ENCODE measurements at places on chromosomes 16 and 17. TPM values are rescaled to one million over a fixed set of nuclear protein-coding genes. Genes with fewer than 3 reads are reported as not detected.

The LITAFD gene
- total RNA-seq = not detected

The IRX6 gene
- total RNA-seq = not detected

The PERCC1 gene
- total RNA-seq = not detected

The KRT12 gene
- total RNA-seq = not detected

The EIF1 gene
- 82.5 TPM for total RNA-seq

The UNC45B gene
- not detected for total RNA-seq

The KRT33B gene
- total RNA-seq = 0.32 TPM

The KRTAP1-1 gene
- not detected for total RNA-seq

The CIITA gene
- total RNA-seq = under 0.01 TPM

The COG4 gene
- 64.8 TPM for total RNA-seq

- no peak for DNase-seq
These were observed 99.0 kb downstream of the CCDC182 start for GRCh38 chr17:57645950-57646665.

DNA sequence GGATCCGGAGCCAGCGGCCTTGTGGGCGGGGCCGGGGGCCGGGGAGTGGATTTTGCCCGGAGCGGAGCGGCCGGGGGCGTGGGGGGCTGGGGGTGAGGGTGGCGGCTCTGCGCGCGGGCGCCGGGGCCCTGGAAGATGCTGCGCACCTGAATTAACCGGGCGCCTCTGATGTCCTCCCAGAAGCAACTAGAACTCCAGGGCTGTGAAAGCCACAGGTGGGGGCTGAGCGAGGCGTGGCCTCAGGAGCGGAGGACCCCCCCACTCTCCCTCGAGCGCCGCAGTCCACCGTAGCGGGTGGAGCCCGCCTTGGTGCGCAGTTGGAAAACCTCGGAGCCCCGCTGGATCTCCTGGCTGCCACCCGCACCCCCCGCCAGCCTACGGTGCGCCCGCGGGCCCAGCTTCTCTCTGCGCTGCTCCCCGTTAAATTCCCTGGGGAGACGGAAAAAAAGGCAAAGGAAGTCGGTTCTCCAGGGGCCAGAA, 549 bp downstream of the SLC26A11 start:
- DNase-seq = peak; percentile 15

GRCh38 chr16:84557059-84557458, 52.6 kb upstream of the MEAK7 start:
- DNase-seq = no peak

GRCh38 chr17:77441130-77441920, 300.6 kb downstream of the SEC14L1 start:
- DNase-seq = peak; percentile 86

DNA sequence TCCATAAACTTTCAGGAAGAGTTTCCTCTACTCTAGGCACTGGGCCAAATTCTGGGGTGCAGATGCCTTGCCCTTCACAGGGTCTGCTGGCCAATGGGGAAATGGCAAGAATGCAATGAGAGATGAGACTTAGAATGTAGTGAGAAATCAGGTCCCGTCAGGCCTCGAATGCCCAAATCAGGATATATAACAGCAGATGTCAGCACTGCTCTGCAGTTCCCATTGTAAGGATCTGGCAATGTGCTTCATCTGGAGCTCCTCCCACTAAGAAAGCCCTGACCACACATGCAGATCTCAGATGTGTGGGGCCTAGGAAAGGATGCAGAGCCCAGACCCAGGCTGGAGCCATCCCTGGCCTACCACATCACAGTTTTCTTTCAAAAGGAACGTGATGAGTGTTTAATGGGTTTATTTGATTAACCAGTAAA, 13.9 kb upstream of the LPCAT2 start:
- DNase-seq = peak; percentile 94

DNA sequence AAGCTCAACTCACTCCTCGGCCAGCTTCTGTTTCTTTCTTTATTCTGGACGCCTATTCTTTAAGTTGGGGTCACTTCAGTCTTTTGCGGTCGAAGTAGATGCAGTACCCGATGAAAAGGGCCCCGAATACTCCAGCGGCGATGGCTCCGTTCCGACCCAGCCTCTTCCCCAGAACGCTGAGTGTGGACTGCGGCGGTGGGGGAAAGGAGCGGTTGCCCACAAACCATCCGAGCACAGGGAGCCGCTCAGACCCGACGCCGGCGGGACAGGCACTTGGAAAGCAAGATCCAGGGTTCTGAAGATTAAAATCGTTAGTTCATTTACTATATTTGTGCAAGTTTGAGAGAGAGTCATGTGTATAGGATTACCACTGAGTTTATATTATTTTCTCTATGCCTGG, 22.5 kb downstream of the SLFN12L start:
- no peak for DNase-seq

GRCh38 chr17:9568957-9569588, 6.5 kb downstream of the STX8 start:
- no peak for DNase-seq

DNA sequence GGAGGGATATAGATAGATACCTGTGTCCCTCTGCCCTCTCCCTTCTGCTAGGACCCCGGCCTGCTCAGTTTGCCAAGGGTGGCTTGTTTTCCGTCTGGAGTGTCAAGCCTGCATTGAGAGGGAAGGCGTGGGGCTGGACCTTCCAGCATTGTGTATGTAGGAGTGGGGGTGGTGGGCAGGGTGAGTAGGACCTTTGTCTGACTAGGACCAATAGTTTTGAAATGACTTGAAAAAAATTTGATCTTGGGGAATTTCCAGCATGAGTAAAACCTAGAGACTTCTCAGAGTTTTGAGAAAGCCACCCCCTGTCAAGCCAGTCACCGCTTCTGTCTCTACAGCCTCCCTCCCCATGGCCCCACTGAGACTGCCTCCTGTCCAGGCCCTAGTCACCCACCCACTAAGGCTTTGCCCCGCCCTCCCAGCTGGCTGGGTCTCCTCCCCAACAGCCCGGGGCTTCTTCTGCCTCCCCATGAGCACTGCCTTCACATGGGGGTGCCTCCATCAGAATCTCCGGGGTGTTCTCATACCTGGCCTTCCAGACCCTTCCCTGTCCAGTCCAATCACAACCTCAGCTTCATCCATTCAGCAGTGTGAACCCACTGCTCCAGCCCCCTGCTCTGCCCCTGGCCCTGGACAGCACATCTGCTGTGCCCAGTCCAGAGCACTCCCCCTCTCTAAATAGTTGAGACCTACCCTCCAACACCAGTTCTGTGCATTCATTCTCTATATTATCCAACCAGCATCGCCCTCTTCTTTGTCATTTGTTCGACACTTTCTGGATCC, 207.0 kb downstream of the MSI2 start:
- peak; percentile 51 for DNase-seq

- peak; percentile 62 for DNase-seq
These were observed 1.0 kb downstream of the ST3GAL2 start for GRCh38 chr16:70437582-70438557.

DNA sequence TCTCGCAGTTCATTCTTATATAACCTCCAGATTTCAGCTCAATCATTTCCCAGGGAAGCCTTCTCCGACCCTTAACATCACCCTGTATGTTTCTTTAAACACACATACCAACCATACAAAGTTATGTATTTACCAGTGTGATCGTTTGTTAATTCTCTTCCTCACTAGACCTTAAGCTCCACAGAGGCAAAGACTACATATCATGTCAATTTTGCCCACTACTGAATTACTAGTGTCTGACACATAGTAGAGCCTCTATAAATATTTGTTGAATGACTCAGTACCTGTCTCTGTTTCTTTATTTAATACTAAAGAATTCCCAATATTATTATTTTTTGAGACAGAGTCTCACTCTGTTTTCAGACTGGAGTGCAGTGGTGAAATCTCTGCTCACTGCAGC, 137.2 kb downstream of the SHISA9 start:
- no peak for DNase-seq

DNA sequence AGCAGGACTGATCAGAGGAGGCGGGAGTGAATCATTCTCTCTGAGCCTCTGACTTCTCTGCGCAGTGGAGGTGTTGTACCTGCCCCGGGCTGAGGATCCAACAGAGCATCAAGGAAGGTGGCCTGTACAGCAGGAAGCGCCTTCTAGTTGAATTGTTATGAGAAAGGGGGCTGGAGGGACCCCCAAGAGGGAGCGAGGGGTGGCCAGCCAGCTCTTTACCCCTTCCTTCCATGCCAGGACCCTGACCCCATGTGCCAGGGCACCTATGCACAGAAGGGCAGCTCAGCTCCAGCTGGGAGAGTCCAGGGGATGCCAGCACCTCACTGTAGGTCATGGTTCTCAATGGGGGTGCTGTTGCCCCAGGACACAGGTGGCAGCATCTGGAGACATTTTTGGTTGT, 149.3 kb downstream of the SDK2 start:
- no peak for DNase-seq

DNA sequence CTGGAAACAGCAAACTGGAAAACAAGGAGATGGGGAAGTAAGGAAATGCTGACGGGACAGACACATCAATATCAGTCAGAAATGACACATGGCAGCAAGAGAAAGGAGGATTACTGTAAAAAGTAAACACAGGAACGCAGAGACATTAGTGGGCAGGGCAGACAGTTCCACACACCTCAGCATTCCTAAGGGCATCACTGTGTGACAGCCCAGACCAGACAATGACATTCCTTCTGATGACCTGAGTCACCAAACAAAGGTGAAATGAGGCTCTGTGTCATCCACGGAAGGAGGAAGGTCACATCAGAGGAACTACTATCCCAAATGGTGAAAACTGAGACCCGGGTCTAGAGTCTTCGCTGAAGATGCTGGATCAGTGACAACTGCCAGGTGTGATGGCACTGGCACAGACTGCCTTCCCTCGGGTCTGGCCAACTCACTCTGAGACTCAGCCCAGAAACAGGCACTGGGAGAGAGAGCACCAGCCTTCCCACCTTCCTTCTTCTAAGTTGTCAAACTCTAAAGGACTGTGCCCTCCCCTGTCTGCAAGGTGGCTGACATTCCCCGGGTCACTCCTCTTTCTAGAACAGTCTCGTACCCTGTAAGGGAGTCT, 36.7 kb downstream of the TK2 start:
- DNase-seq = no peak

DNA sequence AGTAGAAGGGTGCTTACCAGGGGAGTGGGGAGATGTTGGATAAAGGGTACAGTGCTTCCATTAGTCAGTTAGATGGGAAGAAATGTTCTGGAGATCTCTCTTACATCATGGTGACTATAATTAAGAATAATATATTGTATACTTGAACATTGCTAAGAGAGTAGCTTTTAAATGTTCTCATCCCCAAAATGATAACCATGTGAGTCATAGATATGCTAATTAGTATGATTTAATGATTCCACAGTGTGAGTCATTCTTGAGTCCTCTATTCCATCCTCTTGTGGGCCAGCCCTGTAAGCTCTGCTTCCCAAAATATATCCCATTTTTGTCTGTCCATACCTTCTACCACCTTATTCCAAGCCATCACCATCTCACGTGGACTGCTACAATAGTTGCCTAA, 80.6 kb upstream of the CDH11 start:
- DNase-seq = peak; percentile 55

- DNase-seq = no peak
These were observed 308.1 kb upstream of the ZFHX3 start for GRCh38 chr16:73355981-73356380.

GRCh38 chr16:66996983-66997358, 8.6 kb downstream of the CES4A start:
- no peak for DNase-seq

DNA sequence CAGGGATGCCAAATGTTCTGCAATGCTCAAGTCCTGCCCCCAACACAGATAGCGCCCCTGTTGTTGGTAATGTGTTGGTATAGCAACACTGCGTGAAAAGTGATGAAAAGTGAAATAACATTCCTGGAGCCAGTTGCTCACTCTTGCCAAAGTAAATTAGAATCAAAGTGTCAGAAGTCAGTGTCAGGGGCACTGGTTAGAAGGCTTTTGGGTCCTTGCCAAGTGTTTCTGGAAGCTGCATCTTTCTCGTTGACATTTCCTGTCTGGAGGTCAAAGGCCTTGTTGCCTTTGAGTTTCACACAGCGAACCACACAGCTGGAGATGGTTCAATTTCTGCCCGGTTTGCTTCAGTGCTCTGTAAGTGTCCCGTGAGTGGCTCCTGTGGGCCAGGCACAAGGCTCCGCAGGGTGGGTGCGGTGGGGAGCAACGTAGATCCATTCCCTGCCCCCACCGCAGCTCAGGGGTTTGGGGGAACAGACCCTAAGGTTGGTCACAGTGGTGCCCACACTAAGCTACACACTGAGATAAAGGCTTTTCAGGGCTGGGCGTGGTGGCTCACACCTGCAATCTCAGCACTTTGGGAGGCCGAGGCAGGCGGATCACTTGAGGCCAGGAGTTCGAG, 3.6 kb upstream of the SLC16A5 start:
- peak; percentile 48 for DNase-seq

DNA sequence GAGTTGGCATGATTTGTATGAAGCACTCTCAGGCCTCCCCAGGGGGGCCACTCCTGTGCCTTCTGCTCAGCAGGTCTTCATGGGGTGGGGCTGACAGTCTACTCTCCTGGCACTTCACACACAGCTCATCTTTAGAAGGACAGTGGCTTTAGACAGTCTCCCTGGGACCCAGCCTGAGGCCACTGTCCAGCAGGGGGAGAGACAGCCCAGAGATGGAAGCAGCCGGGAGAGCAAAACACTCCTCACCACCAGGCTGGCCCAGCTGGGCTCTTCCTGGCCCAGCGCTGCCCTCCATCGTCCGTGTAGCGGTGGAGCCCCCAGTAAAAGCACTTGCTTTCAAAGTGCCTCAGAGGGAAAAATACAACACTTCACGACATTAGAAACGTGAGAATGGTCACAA, 62.0 kb upstream of the CRHR1 start:
- DNase-seq = peak; percentile 17

DNA sequence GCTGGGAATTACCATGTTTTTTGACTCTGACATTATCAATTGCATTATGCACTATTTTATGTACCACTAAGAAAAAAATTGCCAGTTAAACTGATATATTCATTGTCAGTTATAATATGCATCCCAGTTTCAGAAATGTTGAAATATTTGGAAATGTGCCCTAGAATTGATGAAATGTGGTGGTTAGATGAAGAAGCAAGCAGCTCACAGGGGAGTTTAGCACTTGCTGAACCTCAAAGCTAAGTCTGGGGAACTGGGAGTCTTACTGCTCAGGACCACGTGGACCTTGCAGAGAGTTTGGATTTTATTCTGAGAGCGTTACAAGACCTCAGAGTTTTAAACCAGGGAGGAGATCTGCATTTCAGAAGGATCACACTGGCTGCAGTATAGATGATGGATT, 67.9 kb downstream of the TNRC6C start:
- DNase-seq = no peak

DNA sequence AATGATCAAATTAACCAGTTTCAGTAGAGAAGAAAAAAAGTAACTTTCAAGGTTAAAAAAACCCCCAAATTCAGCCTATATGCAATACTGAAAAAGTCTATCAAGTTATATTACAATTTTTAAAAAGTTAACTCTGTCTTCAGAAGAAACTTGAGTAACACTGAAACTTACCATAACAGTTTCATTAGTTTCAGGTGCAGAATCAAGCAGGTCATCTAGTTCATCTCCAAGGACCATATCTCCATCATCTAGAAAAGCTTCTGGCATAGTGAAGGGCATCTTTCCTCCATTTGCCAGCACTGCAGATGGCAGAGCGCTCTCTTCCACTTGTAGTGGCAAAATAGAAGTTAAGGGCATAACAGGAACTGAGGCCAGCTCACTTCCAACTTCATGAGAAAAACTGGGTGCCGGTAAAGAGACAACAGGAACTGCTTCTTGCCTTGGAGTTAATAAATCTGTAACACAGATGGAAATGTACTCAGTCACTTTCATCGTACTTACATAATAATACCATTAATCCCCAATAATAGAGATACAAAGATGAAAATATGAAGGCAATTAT, 22.9 kb downstream of the ZC3H7A start:
- no peak for DNase-seq

- peak; percentile 56 for DNase-seq
These were observed 351.2 kb upstream of the DYNLRB2 start for GRCh38 chr16:80189476-80190175.
